Amniotic stem cell (primary cell): ENCODE measurements at places on chromosomes 6 and 20.

- no peak for DNase-seq
Observed at GRCh38 chr6:84074988-84075781, 41.6 kb downstream of the MRAP2 start.

- no peak for DNase-seq
Observed at GRCh38 chr6:81128671-81129070, 623.8 kb downstream of the TENT5A start.

DNA sequence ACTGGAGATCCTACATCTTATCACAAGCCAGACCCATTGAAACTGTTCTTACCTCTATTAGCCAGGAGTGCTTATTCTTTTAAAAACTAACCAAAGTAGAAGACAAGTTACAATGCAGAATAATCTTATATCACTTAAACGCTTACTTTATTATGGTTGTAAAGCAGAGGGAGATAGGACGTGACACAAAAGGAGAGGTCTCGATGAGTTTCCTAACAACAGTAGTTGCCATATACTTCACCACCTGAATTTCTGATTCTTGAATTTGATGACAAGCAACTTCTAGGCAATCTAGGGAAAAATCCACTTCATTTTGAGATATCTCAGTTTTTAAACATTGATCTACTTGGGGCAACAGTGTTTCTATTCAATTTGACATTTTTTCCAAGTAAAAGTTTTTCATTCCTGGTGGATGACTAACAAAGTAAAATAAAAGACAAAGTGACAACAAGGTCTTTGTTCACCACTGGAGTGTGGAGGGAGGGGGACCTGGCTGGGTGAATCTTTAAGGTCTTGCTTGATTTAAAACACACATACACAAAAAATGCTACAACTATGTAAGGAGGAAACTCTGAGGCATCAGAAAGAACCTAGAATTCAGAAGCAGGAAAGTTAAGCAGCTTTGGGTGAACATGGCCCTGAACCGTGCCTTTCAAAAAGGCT, 110.9 kb downstream of the SMLR1 start:
- no peak for DNase-seq

DNA sequence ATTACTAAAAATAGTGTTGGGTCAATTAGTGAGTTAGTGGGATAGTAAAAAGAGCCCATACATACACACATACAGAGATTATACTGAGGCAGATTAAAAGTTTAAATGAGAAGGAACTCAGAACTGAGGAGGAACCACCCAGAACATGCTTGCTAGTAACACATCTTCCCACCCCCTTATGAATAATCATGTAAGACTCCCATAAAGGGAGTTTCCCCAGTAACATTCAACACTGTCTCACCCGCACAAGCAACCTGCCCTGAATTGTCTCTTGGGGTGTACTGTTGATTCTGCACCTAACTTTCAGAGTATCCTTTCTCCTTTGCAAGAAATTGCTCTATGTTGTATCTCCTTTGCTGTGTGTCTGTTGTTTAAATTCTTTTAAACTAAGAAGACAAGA, 11.1 kb upstream of the HLA-DQB2 start:
- no peak for DNase-seq

- peak; percentile 31 for DNase-seq
Observed at GRCh38 chr6:148441454-148441911, 98.8 kb downstream of the SASH1 start.

GRCh38 chr6:52227495-52227894, 16.8 kb downstream of the IL17F start:
- no peak for DNase-seq
